PC-3 (cell line): ENCODE measurements at places on chromosomes 7 and 10. TPM values are rescaled to one million over a fixed set of nuclear protein-coding genes. Genes with fewer than 3 reads are reported as not detected.
A peak's percentile ranks its signal among the peaks of the same experiment; 100 is the strongest.

Gene KDM7A
- 2.8 and 3.2 TPM in 2 replicates for total RNA-seq

Gene INMT
- total RNA-seq: not detected in 2 replicates

Gene SCIN
- total RNA-seq: 0.91 and 1.6 TPM in 2 replicates

GRCh38 chr10:93406364-93407145 lies 75.6 kb downstream of the MYOF start:
- peaks cover 62% of the 10 kb centered on the region for H3K36me3 ChIP-seq
- no peak overlapping the region for H3K27ac ChIP-seq
- H3K4me1 ChIP-seq: no peaks in the 10 kb centered on the region
- H3K4me3 ChIP-seq: no peak overlapping the region
- no peak for DNase-seq

Gene VSTM4
- not detected in 2 replicates for total RNA-seq

Gene PSMA2
- total RNA-seq: 69.7 and 85.6 TPM in 2 replicates

GRCh38 chr7:84800846-84801245 lies 386.0 kb downstream of the SEMA3D start:
- no peak overlapping the region for H3K27ac ChIP-seq
- no peak overlapping the region for H3K4me3 ChIP-seq
- no peaks in the 10 kb centered on the region for H3K27me3 ChIP-seq
- H3K4me1 ChIP-seq: no peaks in the 10 kb centered on the region

GRCh38 chr7:120021085-120021484 lies 251.9 kb upstream of the KCND2 start:
- no peak overlapping the region for H3K4me3 ChIP-seq
- no peaks in the 10 kb centered on the region for H3K4me1 ChIP-seq
- H3K27ac ChIP-seq: no peak overlapping the region
- no peak for DNase-seq
- no peaks in the 10 kb centered on the region for H3K27me3 ChIP-seq

DNA sequence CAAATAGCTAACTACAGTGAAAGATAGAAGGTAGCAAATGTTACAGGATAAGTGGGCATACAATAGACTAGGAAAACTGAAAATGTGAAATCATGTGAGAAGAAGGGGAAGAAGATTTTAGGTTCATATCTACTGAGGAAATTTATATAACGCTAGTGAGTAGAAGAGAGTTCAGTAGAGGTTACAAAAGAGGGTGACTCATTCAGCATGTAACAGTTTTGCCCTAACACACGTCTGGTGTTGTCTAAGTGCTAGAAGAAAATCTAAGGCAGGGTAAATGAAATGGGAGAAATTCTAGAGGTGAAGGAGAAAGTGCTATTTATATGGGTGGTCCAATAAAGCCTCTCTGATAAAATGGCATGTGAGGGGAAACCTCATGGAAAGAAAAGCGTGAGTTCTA lies 731.4 kb upstream of the POT1 start:
- no peak overlapping the region for H3K27ac ChIP-seq
- H3K27me3 ChIP-seq: no peaks in the 10 kb centered on the region
- no peak for DNase-seq
- H3K36me3 ChIP-seq: no peaks in the 10 kb centered on the region

GRCh38 chr7:155813546-155814315 lies 1.5 kb upstream of the SHH start:
- no peaks in the 10 kb centered on the region for H3K36me3 ChIP-seq
- DNase-seq: no peak

- DNase-seq: peak; percentile 51
- no peaks in the 10 kb centered on the region for H3K36me3 ChIP-seq
- H3K27ac ChIP-seq: no peak overlapping the region
- H3K4me3 ChIP-seq: no peak overlapping the region
- no peaks in the 10 kb centered on the region for H3K27me3 ChIP-seq
- peaks cover 15% of the 10 kb centered on the region for H3K4me1 ChIP-seq
Measured at GRCh38 chr10:5079836-5080235, 14.4 kb upstream of the AKR1C3 start.

- DNase-seq: no peak
- H3K36me3 ChIP-seq: no peaks in the 10 kb centered on the region
- no peak overlapping the region for H3K27ac ChIP-seq
- H3K4me1 ChIP-seq: no peaks in the 10 kb centered on the region
Measured at GRCh38 chr7:106374437-106374836, 89.7 kb upstream of the NAMPT start.

Gene MYO3A
- not detected in 2 replicates for total RNA-seq

Gene PGAM2
- total RNA-seq: 0.35 and 0.95 TPM in 2 replicates

DNA sequence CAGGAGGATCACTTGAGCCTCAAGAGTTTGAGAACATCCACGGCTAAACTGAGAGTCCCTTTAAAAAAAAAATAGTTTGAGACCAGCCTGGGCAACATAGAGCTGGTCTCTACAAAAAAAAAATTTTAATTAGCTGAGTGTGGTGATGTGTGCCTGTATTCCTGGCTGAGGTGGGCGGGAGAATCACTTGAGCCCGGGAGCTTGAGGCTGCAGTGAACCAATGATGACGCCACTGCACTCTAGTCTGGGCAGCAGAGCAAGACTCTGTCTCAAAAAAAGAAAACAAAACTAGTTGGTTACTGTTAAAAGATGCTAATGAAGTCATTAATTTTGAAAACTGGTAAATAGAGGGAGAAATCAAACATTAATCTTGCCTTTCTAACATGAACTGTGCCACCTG lies 76.4 kb downstream of the MMRN2 start:
- no peaks in the 10 kb centered on the region for H3K36me3 ChIP-seq
- H3K4me3 ChIP-seq: no peak overlapping the region
- H3K27ac ChIP-seq: no peak overlapping the region
- no peaks in the 10 kb centered on the region for H3K27me3 ChIP-seq

Gene CCL24
- total RNA-seq: not detected in 2 replicates

Gene C10orf95
- 1.6 and 1.9 TPM in 2 replicates for total RNA-seq

Gene SUN3
- not detected in 2 replicates for total RNA-seq

GRCh38 chr7:72272479-72272878 lies 139.7 kb downstream of the CALN1 start:
- H3K27me3 ChIP-seq: no peaks in the 10 kb centered on the region
- no peaks in the 10 kb centered on the region for H3K36me3 ChIP-seq
- no peak overlapping the region for H3K4me3 ChIP-seq
- no peak for DNase-seq
- no peak overlapping the region for H3K27ac ChIP-seq

DNA sequence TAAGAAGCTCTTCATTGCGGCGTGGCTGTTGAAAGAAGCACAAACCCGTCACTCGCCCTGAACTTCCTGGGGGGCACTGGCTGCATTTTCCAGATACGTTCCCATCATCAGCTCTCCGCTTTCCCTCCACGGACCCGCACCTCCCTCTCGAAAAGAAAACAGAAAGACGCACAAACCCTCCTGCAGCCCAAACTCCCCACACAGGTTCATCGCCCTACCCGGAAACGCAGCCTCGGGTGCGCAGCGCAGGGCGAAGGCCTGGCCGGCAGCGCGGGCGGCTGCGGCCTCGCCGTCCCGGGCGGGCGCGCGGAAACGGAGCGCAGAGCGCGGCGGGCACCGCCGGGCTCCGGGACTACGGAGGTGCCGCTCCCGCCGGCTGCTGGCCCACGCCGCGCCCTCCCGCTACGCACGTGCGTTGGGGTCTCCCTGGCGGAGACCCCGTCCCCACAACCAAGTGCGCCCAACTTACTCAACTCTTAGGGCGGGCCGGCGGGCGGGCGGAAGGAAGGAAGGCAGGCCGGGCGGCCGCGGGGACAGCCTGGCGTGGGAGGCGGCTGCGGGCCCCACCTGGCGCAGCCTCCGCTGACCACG lies 822 bp downstream of the ZNF800 start:
- peaks cover 22% of the 10 kb centered on the region; the same call in 1 of the 2 replicates for H3K36me3 ChIP-seq
- peak overlapping the region; percentile 99 for H3K4me3 ChIP-seq
- peaks cover 21% of the 10 kb centered on the region for H3K4me1 ChIP-seq
- peak; percentile 30 for DNase-seq
- H3K27ac ChIP-seq: no peak overlapping the region

GRCh38 chr7:32298408-32299132 lies 191.6 kb downstream of the LSM5 start:
- H3K4me3 ChIP-seq: no peak overlapping the region
- H3K36me3 ChIP-seq: no peaks in the 10 kb centered on the region
- DNase-seq: no peak
- H3K4me1 ChIP-seq: no peaks in the 10 kb centered on the region

DNA sequence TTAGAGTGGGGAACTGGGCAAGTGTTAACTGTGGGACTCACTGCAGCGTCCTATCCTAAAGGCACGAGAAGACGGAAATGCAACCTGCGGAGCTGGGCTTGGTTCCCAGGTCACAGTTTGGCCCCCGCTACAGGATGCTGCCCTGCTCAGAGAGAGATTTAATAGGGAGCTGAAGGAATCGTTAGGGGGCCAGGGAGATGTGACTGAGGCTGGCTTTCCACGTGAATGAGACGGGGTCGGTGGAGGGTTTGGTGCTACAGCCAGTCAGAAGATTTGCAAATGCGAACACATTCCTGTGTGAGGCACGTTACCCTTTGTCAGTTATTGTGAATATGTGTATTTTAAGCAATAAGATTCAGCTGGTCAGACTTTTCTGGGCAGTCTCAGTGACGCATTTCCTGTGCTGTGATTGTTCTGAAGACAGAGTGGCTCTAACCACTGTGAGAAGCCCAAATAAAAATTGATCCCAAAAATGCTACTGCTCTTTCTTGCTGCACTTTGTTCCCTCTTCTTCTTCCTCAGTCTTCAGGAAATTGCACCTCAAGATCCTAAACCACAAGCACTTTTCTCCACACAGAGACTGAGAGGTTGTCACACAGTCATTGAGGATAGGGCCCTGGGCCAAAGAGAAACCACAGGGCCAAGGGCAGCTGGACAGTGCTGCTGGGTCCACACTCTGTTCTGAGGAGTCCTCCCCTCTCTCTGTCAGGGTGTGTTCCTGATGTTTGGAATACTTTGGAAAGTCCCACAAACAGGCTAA lies 21.2 kb downstream of the CYP17A1 start:
- H3K4me1 ChIP-seq: no peaks in the 10 kb centered on the region
- no peaks in the 10 kb centered on the region for H3K36me3 ChIP-seq
- H3K27me3 ChIP-seq: no peaks in the 10 kb centered on the region

DNA sequence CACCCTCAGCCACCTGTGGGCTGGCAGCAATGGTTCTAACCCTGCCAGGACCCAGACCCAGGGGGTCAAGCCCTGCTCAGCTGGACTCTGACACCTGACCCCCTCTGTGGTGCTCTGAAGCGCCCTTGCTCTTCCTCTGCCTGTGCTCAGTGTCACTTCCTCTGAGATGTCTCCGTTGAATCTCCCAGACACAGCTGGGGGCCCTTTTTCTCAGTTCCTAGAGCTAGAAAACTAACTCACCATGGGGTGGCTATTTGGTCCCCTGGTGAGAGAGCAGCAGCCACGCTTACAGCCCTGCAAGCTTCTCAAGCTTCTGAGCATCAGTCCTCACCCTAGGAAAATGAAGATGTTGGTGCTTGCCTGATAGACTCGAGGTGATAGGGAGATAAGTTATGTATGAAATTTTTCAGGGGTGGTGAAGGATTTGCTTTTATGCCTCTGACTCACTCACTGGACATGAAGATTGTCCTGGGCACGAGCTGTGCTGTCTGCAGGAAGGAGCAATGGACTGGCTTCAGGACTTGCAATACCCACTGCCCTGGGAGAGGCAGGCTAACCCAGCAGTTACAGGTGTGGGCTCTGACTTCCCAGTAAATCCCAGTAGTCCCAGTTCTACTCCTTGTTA lies 29.6 kb downstream of the COL13A1 start:
- no peaks in the 10 kb centered on the region for H3K4me1 ChIP-seq
- H3K36me3 ChIP-seq: peaks cover 58% of the 10 kb centered on the region
- no peak overlapping the region for H3K4me3 ChIP-seq
- DNase-seq: peak; percentile 27

Gene LIPF
- total RNA-seq: not detected in 2 replicates
